ENCODE measurements at places on chromosomes 5 and 9.

DNA sequence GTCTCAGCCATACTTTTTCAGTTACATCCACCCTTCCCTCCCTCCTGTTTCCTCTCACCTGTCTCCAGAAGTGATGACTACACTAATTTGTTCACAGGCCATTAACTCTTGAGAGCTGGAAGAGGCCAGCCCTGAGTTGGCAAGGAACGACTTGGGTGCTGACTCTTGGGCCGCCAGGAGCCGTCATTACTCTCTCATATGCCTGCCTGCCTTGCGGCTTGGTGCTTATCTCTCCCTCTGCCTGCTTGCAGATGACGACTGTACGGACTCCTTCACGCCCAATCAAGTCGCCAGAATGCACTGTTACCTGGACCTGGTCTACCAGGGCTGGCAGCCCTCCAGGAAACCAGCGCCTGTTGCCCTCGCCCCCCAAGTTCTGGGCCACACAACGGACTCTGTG is 66.1 kb downstream of the PAPPA start:
- no peak for DNase-seq

- DNase-seq: no peak
Measured at GRCh38 chr5:90809311-90810056, 250.9 kb downstream of the ADGRV1 start.

DNA sequence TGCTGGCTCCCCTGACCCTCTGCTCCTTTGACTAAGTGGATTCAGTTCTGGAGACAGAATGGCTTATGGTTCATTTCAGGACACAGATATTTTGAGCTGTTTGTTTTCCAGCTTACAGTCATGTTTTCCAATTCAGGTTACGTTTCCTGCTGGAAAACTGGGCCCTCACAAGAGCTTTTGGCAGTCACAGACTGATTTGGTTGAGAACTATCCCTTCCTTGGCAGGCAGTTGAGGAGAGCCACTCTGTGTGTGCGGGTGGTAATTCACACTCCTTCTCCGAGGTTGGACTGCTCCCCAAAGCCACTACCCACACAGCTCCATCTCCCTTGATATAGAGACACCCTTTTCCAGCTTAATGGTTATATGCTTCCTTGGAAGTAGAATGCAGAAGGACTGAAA is 534.5 kb downstream of the TMEM38B start:
- peak; percentile 47 for DNase-seq

DNA sequence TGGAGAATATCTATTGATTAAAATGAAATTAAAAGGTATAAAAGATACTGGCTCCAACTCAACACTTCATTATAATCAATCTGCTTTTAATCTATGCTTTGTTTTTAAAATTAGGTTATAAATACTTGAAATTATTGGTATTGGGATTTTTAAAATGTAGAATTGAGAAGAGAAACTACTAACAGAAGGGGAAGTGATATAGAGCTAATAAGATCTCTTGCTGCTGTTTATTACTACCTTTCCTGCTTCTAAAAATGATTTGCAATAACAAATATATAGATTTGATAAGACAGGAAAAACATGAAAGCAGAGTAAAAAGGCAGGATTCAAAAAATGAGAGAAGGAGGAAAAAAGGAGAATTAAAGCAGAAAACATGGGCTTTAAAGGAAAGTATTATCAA is 209.3 kb upstream of the NREP start:
- no peak for DNase-seq

DNA sequence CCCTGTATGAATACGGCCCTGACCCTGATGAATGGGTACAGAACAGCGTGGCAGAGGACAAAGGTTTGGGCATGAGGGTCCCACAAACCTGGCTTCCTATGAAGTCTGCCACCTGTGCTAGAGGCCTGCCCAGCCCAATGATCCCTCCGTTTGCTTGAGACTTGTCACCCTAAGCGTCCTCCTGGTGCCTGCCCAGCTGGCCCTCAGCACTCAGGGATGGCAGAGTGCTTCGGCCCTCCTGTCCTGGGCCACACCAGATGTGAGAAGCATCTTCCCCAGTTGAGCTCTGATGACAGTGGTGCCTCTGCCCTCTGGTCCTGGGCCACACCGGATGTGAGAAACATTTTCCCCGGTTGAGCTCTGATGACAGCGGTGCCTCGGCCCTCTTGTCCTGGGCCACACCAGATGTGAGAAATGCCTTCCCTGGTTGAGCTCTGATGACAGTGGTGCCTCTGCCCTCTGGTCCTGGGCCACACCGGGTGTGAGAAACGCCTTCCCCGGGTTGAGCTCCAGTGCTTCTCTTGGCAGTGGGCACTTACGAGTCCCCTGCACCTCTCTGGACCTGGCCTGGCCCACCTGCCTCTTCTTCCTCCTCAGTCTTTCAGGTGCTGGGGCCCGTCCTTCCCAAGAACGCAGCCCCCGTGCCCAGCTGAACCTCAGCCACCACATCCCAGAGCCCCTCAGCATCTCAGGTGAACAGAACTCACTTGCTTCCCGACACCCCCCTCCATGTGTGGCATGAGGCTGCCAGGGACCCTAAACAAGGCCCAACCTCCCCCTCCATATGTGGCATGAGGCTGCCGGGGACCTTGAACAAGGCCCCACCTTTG is 253.1 kb upstream of the IRX1 start:
- DNase-seq: no peak

- DNase-seq: no peak
Measured at GRCh38 chr5:63439537-63439936, 522.7 kb downstream of the HTR1A start.

DNA sequence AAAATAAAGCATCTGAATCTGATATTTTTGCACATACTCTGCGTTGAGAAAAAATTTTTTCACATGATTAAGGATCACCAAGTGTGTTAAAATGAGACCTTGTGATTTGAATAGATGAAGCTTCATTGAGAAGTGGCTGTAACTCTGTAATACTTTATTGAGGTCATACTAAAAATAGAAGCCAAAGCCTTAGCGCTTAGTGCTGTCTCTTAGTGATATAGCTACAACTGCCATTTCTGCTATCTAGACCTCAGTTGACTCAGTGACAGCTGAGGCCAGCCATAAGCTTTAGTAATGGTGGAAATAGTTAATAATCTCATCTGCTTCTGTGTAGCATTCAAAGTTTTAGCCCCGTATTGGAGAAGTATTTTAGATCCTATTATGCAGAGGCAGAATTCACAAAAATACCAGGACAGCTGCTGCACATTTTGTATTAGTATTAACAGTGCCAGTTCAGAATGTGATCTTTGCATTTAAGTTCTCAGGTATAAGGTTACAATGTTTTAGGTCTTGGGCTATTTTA is 107.4 kb upstream of the SGCD start:
- DNase-seq: no peak

- no peak for DNase-seq
Measured at GRCh38 chr5:72407541-72407940, 87.4 kb downstream of the PTCD2 start.

DNA sequence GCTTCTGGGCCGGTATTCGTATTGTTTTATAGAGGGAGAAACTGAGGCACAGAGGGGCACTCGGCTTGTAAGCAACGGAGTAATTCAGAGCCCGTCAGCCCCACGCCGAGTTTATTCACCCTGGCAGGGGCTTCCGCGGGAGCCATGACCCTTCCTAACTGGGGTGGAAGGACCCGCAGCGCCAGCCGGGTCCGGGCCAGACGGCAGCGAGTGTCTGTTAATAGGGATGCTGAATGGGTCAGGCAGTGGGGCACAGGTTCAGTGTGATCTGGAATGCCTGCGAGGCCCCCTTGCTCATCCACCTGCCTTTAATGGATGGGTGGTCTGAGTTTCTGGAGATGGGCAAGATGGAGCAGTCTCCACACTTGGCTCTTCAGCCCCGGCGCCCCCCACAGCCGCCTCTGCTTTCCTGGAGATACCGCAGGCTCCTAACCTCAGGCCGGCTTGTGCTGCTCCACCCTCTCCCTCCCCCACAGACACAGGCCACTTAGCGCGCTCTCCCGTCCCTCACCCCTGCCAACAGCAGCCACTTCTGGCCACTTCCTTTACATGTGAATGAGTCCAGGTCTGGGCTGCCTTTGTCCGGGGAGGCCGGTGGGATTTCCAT is 147.1 kb downstream of the ERCC6L2 start:
- no peak for DNase-seq

- no peak for DNase-seq
Measured at GRCh38 chr9:132586830-132587591, 4.6 kb downstream of the BARHL1 start.

GRCh38 chr5:157761690-157762621 is 18.4 kb downstream of the LSM11 start:
- peak; percentile 41 for DNase-seq

- no peak for DNase-seq
Measured at GRCh38 chr5:14721990-14722656, 57.6 kb downstream of the OTULIN start.

- no peak for DNase-seq
Measured at GRCh38 chr9:76215066-76215465, 179.2 kb downstream of the RFK start.
